ENCODE measurements at places on chromosomes 6 and 20.
A peak's percentile ranks its signal among the peaks of the same experiment; 100 is the strongest.

DNA sequence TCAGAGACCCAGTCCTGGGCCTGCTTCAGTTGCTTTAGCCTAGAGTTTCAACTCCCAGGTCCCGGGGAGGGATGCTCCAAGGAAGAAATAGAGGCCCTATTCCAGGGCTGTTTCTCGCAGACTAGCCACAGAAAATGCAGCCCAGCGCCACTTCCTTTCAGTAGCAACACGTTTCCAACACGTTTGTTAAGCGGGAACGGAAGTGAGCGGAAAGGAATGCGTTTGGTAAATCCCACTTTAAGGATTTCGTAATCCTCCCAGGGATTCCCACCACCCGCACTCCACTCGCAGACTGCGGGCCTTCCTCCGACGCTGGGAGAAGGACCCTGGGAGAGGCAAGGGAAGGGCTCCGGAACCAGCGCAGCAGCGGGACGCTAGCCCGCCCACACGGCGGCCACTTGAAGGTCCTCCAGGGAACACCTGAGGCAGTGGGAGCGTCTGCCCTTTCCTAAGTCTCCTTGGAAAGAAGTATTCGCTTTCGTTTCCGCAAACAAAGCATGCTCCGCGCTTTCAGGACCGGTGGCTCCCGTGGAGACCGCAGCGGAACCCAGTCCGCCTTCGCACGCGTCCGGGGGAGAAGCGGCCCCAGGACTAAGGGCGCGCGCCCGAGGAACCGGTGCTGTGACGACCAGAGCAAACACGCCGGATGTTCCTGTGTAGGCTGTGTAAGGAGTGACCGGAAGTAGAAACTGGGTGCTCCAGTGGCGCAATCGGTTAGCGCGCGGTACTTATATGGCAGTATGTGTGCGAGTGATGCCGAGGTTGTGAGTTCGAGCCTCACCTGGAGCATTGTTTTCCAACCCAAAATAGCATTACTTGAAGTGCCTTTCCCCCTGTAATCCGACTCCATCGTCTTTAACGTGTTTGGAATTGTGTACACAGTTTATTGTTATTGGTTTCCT lies 227.6 kb upstream of the PRSS16 start:
- peak; percentile 46 for DNase-seq

GRCh38 chr6:7899101-7899888 lies 11.3 kb downstream of the TXNDC5 start:
- DNase-seq = peak; percentile 7

GRCh38 chr6:45930420-45931040 lies 85.1 kb downstream of the CLIC5 start:
- peak; percentile 66 for DNase-seq

GRCh38 chr6:53539561-53539960 lies 5.3 kb downstream of the GCLC start:
- no peak for DNase-seq

- DNase-seq = no peak
These were observed 4.2 kb downstream of the MMP9 start for GRCh38 chr20:46012921-46013320.

All from CD4-positive, alpha-beta T cell treated with Interleukin-17A for 1 hour (primary cell).